ENCODE measurements at places on chromosomes 7 and 10.

DNA sequence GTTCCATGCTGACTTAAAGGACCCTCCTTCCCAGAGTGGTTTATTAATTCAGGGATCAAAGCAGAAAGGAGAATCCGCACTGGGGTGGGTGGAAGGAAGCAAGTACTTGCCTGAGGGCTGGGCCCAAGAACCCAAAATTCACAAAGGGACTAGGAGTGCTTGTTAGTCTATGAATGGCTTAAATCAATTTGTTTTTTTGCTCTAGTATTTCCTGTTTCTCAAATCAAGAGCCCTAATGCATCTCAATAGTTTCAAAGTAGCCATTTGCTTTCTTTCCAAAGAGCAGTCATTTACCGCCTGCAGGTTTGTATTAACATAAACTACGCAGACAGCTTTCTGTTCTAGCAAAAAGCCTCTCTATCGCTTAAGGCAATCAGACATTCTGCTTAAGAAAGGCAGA lies 44.2 kb upstream of the SLC35G1 start:
- DNase-seq: no peak

- DNase-seq: no peak
Observed at GRCh38 chr10:133151543-133151972, 8.5 kb upstream of the KNDC1 start.

GRCh38 chr7:100546129-100546925 lies 7.3 kb downstream of the AGFG2 start:
- DNase-seq: no peak

DNA sequence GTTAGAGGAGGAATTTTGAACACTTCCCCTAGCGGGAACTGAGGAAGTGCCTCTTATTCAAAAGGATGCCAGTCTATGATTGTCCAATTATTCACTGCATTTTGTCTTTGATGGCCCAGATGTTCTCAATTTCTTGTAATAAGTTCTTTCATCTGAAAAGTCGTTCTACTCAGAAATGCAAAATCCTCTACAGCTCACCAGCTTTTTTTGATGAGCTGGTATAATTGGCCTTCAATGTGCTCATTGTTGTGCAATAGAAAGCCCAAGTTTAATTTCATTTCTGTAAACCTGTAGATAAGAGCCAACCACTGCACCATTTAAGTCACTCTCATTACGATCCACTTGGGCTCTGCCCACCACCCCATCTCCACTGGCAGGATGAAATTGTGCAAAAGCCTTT lies 978.7 kb upstream of the AUTS2 start:
- no peak for DNase-seq

DNA sequence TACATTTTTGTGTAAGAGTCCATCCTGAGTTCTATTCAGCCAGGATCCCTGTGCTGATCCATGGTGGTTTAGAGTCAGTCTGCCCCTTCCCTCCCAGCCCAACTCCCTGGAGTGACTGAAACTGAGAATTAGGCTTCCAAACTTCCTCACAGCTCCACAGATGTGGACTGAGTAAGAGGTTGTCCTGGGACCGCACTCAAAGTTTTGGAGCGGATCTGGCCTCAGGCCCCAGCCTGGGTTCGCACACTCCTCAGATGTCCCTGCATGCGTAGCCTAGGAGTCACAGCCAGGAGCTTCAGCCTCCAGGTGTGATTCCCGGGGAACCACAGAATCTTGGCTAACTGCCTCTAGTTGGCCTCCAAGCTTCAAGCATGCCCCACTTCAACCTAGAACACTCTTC lies 218.1 kb downstream of the C7orf25 start:
- DNase-seq: no peak

DNA sequence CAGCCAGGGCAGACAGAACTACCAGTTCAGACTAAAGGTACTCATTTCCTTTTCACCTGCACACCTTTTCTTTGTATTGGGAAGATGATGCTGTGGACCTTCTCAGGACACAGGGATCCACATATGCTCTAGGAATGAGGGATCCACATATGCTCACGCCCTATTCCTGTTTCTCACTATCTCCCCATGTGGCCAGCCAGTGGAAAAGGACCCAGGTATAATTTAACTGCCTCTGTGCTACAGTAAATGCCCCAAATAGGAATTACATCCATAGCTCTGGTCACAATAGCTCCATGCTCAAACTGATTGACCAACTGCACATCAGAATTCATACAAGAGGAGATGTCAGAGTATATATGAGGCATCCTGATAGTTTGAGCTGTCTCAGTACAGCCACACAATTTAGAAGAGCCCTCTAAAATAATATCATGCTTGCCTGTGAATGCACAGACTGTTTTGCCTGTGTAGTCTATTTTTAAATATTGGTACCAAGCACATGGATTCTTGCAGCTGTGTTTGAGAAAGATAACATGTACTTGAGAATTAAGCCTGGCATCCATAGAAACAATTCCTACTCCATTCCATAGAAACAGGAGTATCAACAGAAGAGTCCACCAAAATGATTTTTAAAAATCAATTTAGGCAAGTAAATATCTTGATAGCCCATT lies 43.7 kb downstream of the CTTNBP2 start:
- DNase-seq: no peak

- DNase-seq: no peak
Observed at GRCh38 chr10:107423903-107424302, 259.4 kb upstream of the SORCS1 start.

GRCh38 chr7:81608748-81609382 lies 161.0 kb downstream of the HGF start:
- no peak for DNase-seq

DNA sequence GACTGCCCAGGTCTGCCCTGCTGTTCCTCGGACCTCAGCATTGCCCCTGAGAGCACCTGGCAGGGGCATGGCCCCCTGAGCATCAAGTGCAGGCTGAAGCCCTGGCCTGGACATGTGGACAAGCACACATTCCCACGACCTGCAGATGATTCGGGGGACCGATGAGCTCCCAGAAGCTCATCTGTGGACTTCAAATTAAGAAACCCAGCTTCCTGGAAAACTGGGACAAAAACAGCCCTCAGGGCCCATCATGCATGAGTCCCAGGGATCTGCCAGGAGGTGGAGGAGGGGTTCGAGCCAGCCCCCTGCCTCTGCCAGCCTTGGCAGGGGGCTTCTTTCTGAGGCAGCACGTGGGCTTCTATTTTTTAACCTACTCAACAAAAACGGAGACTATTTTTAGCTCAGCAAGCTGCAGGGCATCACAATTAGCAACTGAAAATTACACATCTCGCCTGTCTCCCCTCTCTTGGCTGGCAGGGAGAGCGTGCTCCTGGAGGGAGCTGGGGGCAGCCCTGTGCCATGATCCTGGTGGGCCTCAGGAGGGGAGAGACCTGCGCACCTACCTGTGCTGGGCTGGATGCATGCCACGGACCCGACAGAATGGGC lies 51.8 kb downstream of the RASGEF1A start:
- DNase-seq: no peak

GRCh38 chr10:72239409-72239808 lies 23.3 kb upstream of the ASCC1 start:
- DNase-seq: no peak

GRCh38 chr10:78981970-78982281 lies 86.8 kb upstream of the ZMIZ1 start:
- DNase-seq: no peak

- no peak for DNase-seq
Observed at GRCh38 chr7:36827726-36828703, 103.7 kb upstream of the AOAH start.

DNA sequence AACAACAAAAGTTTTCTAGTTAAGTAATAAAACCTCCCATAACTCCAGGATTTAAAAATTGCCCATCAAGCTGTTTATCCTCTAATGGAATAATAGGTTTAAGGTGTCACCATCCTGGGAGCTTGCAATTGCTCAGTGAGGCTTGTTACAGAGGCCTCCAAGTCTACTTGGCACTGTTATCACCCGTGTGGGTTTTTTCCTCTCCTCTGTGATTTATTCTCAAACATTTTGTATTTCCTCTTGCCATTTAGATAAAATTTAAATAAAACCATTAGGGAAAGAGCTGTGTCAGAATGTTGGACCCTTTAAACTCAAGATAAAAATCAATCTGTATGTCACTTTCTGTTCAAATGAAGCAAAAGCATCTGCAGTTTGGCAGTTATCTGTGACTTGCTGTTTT lies 202.6 kb downstream of the GALNT17 start:
- no peak for DNase-seq

- no peak for DNase-seq
Observed at GRCh38 chr10:132476146-132477065, 61.2 kb upstream of the INPP5A start.

GRCh38 chr10:50788951-50789945 lies 49.5 kb downstream of the ASAH2B start:
- no peak for DNase-seq

- no peak for DNase-seq
Observed at GRCh38 chr7:49398746-49399145, 374.7 kb upstream of the VWC2 start.

DNA sequence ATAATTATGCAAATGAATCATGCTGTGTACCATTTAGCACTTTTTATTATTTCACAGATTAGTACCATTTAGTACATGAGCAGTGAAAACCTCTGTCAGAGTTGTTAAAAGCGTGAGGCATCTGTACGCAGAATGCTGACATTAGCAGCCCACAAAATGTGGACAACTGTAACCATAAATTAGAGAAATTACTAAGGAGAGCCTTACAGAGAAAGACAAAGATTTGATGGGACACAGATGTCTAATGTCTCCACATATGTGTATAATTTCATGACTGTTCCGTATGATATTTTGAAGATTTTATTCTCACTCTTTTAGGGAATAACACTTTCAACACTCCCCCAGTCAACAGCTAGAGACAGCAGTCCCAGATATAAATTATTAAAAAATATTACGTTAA lies 414.0 kb upstream of the ANKRD30A start:
- no peak for DNase-seq

DNA sequence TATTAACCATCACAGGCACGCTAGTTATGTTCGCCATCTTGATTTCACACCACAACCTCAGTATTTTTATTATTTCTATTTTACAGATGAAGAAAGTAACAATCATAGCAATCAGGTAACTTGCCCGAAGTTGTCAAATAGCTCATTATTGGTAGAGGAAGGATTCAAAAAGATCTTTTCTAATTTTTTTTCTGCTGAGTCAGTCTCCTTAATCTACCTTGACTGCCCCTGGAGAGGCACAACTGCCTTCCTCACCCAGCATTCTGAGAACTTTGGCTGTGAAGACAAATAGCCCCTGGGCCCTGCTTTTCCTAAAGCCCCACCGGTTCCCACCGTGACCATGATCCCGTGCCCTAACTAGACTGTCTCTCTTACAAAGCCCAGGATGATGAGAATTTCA lies 99.2 kb downstream of the TRIL start:
- no peak for DNase-seq

- DNase-seq: no peak
Observed at GRCh38 chr10:47081264-47081663, 170.0 kb downstream of the PTPN20 start.

- no peak for DNase-seq
Observed at GRCh38 chr7:17706734-17707133, 233.6 kb downstream of the SNX13 start.

GRCh38 chr10:21217107-21217506 lies 308.4 kb downstream of the SKIDA1 start:
- DNase-seq: no peak

DNA sequence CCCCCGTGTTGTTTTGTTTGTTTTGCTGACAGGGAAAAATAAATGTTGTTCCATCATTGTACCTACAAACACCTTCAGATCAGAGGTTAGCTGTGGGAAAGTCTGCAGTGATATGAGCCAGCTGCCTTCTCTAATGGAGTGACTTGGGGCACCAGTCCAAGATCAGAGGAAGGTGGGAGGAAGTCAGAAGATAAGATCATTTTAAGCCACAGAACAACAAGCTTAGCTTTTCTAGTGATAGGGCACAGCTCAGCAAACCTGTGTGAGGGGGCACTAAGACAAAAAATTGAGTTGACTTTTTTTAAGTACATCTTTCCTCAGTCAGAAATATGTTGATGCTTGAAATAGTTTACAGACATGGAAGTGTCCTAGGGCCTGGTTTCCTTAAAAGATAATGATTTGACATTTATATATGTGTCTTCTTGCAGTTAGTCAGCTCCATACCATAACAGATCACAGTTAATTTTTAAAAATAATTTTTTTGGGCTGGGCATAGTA lies 240.3 kb upstream of the KAT6B start:
- DNase-seq: no peak

DNA sequence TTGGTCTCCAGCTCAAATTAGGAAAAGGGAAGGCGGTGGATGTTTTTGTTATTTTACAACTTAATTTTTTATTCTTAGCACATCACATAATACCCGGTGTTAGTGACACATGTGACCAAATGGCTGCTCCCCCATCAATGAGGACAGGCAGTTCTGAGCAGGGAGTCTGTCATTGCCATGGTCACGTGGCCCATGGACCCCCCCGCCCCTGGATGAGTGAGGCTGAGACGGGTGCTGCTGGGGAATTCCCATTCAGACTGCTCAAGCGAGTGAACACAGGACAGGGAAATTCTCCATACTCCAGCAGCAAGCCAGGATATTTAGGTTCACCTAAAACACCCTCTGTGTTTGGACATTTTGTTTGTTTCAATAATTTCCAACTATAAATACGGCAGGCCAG lies 34.7 kb upstream of the SLC35B4 start:
- DNase-seq: no peak

- DNase-seq: no peak
Observed at GRCh38 chr10:14820775-14821154, 17.1 kb downstream of the CDNF start.

DNA sequence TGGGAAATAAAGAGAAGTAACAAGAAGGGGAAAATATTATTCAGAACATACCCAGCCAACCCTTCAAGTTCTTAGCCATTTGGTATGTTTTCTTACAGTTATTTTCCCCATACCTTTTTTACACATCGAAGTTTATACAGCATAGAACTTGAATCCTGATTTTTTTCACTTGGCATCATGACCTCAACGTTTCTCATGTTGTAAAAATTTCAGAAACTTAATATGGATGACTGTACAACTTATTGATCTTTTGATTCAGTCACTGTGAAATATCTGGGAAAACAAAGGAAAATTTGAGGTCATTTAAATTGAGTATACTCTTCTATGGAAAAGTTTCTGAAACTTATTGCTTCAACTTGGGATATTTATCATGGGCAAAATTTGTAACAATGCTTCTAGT lies 103.6 kb upstream of the FAM171A1 start:
- no peak for DNase-seq

DNA sequence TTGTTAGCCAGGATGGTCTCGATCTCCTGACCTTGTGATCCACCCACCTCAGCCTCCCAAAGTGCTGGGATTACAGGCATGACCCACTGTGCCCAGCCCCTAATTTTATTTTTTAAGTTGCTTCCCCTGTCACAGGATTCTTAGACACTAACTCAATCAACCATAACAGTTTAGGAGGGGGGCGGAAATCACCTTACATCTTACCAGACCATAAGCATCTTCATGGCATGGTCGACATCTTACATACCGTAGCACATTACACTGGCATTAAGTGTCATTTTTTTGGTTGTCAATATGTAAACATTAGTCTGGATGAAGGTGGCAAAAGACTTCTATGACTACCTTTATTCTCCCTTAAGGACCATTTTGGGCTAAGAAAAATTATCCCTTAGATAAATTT lies 95.6 kb downstream of the TRIM24 start:
- DNase-seq: no peak

- no peak for DNase-seq
Observed at GRCh38 chr10:127228195-127228787, 31.9 kb upstream of the INSYN2A start.

GRCh38 chr7:98722402-98722801 lies 105.3 kb downstream of the NPTX2 start:
- DNase-seq: no peak
